Mesendoderm (in vitro differentiated cells): ENCODE measurements at places on chromosomes 5 and 9.

GRCh38 chr5:177474846-177475562 is 1.6 kb upstream of the DBN1 start:
- H3K36me3 ChIP-seq = no peaks in the 10 kb centered on the region
- H3K27me3 ChIP-seq = no peaks in the 10 kb centered on the region
- DNase-seq = no peak
- H3K27ac ChIP-seq = no peak overlapping the region
- no peak overlapping the region for H3K4me3 ChIP-seq
- peaks cover 20% of the 10 kb centered on the region for H3K4me1 ChIP-seq

DNA sequence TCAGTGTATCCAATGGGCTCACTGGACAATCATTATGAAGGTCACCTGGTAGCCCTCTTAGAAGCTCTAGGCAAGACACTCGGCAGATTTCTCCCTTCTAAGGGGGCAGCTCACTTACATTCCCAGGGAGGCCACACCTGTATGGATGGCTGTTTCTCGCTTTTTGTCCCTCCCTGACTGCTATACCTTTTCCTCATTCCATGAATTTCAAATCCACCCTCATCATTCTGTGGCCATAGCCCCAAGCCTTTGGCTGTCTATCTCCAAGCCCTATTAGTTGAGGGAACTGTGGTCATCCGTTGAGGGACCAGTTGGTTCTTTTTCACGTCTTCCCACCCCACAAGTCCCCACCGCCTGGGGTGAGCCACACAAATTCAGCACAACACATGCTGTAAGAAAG is 85.0 kb upstream of the RARS1 start:
- H3K27ac ChIP-seq = no peak overlapping the region
- no peak overlapping the region for H3K4me3 ChIP-seq
- H3K36me3 ChIP-seq = peaks cover 2% of the 10 kb centered on the region
- no peak for DNase-seq

- no peak for DNase-seq
- no peak overlapping the region for H3K4me3 ChIP-seq
- H3K36me3 ChIP-seq = no peaks in the 10 kb centered on the region
- no peaks in the 10 kb centered on the region for H3K4me1 ChIP-seq
Observed at GRCh38 chr9:127912882-127913281, 4.0 kb downstream of the ST6GALNAC4 start.

DNA sequence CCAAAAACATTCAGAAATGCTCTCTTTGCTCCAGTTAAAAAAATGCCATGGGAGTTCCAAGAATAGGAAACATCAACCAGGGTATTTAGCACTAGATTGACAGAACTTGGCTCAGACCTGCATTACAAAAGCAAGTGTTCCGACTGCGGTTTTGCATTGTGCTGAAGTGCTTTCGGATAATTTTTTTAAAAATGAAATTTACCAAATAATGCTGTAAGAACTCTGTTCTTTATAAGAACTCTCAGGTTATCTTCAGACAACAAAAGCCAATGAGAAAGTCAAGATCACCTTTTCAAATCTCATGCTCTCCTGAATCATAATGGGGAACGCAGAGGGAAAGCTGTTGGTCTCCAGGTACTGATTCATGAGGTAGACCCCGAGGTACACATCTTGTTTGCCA is 483 bp upstream of the PLPP6 start:
- H3K27ac ChIP-seq = no peak overlapping the region
- H3K27me3 ChIP-seq = no peaks in the 10 kb centered on the region
- DNase-seq = no peak
- H3K4me1 ChIP-seq = peaks cover 8% of the 10 kb centered on the region
- no peaks in the 10 kb centered on the region for H3K36me3 ChIP-seq

GRCh38 chr5:32506799-32507198 is 62.3 kb upstream of the ZFR start:
- no peak for DNase-seq
- H3K27me3 ChIP-seq = no peaks in the 10 kb centered on the region
- H3K27ac ChIP-seq = no peak overlapping the region
- no peaks in the 10 kb centered on the region for H3K4me1 ChIP-seq

DNA sequence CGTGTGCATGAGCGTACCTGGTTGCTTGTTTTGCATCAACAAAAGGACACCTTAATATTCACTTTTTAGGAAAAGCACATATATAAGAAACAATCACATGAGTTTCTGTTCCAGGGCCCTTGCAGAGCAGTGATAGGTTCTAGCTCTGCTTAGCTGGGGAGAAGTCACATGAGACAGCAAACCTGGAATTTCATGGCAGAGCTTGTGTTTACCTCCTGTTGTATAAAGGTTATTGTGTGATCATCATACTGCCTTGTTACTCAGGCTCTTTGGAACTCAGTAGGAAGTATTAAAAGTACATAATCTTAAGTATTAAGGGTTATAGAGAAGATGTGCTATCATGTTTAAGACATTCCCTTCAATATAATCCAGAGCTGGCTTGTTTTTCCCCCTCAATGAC is 18.0 kb upstream of the VLDLR start:
- DNase-seq = no peak
- H3K27ac ChIP-seq = no peak overlapping the region
- no peak overlapping the region for H3K4me3 ChIP-seq

DNA sequence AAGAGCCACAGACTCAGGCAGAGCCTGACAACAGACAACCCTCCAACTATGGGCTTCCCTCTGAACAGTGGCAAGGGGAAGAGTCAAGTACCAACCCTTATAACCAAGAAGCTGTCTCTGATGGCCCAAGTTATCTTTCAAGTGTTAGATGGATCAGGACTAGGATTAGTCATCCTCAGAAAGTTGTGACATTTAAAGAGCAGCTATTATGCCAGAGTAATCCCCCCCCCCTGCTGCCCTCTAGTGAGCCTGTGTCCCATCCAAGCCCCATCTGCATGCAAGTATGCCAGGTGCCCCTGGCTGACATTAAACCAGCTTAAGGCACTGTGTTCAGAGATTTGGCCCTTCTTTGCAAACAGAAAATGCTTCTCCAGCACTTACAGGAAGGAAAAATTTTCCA is 16.8 kb upstream of the SPATA31D1 start:
- no peaks in the 10 kb centered on the region for H3K27me3 ChIP-seq
- H3K4me3 ChIP-seq = no peak overlapping the region
- DNase-seq = no peak

DNA sequence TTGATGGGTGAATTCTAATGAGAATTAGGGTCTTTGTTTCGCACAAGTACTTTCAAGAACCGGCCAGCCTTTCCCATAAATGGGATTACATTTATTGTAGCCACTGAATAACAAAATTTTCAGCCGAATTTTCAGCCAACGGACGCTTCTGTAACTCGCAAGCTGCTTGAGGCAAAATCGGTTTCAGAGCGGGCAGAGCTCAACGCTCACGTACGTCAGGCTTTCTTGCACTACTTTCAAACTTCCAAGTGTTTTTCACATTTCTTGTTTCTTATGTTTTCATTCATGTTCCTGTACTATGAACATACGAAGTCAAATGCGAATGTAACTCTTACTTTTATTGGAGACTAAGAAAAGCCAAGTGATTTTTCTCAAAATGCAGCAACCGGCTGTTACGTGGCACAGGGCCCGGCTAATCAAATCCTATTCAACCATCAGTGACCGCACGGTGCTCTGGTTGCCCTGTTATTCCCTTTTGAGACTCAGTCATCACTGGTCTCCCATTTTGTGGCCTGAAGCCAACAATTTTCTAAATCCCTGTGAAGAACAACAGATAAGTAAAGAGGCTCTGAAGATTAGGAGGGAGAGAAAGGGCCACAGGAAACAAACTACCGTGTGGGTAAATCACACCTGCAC is 68.5 kb downstream of the SLC28A3 start:
- no peak overlapping the region for H3K27ac ChIP-seq
- no peaks in the 10 kb centered on the region for H3K36me3 ChIP-seq
- DNase-seq = no peak
- no peak overlapping the region for H3K4me3 ChIP-seq
- H3K27me3 ChIP-seq = no peaks in the 10 kb centered on the region

- H3K4me1 ChIP-seq = peaks cover 2% of the 10 kb centered on the region
- H3K27me3 ChIP-seq = no peaks in the 10 kb centered on the region
- H3K36me3 ChIP-seq = peaks cover 2% of the 10 kb centered on the region
- H3K27ac ChIP-seq = no peak overlapping the region
Observed at GRCh38 chr9:134026581-134026980, 1.3 kb downstream of the BRD3OS start.

- no peaks in the 10 kb centered on the region for H3K27me3 ChIP-seq
- H3K36me3 ChIP-seq = peaks cover 3% of the 10 kb centered on the region
- H3K4me3 ChIP-seq = peak overlapping the region; percentile 61
- no peak overlapping the region for H3K27ac ChIP-seq
Observed at GRCh38 chr9:129834489-129835127, 467 bp downstream of the C9orf78 start.

DNA sequence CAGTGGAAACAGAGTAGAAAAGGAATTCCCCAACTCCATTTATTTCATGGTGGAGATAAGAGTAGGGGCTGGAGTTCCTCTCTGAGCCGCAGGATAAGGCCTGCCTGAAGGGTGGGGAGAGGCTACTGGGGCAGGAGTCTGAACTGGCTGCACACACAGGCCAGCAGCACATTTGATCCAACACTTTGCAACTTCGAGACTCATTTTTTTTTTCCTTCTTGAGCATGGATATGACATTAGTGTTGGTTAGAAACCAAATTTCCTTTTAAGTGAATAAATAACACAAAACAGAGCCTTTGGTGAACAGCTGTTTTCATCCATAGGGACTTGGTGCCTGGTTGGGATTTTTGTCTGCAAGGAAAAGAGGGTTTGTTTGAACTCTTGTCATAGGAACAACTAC is 76.6 kb downstream of the RALGPS1 start:
- no peaks in the 10 kb centered on the region for H3K36me3 ChIP-seq
- no peak overlapping the region for H3K4me3 ChIP-seq
- DNase-seq = no peak
- no peak overlapping the region for H3K27ac ChIP-seq
- H3K27me3 ChIP-seq = no peaks in the 10 kb centered on the region
- no peaks in the 10 kb centered on the region for H3K4me1 ChIP-seq

GRCh38 chr5:59790376-59790775 is 103.2 kb downstream of the PDE4D start:
- H3K36me3 ChIP-seq = no peaks in the 10 kb centered on the region
- H3K27ac ChIP-seq = no peak overlapping the region
- no peak overlapping the region for H3K4me3 ChIP-seq
- DNase-seq = no peak

DNA sequence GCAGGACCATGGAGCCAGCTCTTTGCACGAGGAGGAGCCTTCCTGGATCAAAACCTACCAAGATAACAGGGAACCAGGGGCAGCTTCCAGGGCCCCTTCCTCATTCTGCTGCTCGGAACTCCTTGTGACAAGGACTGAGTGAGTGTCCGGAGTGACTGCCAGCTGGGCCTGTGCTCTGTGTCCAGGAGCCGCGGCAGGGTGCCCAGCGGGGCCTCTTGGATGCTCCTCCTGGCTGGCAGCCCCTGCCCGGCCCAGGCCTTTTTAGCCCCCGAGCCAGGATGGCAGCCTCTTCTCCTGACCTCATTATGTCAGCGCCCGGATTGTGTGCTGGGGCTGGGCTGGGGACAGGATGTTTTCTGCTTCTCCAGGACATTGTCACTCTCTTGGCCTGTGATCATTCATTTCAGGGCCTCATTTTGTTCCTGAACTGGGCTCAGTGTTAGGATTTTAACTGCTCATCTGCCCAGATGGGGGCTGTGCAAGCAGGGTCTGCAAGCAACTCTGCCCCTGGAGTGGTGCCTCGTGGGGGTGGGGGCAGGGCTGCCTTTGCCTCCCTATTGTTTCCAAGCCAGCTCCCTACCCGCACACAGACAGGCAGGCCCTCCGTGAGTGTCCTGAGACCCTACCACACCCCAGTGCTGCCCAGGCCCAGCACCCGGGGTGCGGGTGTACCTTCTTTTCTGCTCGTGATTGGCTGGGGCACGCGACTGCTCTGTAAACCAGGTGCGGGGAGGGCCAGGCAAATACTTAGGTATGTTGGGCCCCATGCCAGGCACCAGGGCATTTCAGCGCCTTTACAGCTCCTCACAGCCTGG is 161.6 kb downstream of the COL23A1 start:
- H3K27me3 ChIP-seq = no peaks in the 10 kb centered on the region
- DNase-seq = no peak
- no peak overlapping the region for H3K27ac ChIP-seq
- H3K4me3 ChIP-seq = no peak overlapping the region

DNA sequence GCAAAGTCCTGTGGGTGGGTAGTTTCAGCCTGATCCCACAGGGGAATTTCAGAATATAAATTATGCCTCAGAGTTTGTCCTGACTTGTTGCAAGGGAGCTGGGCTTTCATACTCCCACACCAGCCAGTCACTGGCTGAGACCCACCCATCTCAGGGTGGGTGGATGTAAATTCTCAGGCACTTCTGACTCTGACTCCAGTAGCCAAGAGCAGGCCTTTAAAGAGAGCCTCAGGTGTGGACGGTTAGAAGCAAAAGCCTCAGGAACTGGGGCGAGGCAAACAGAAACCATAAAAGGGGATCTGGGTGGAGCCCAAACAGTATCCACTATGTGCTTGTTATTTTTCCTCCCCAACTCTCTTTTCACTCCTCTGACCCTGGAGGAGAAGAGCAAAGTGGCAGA is 28.6 kb upstream of the FBXW11 start:
- no peak for DNase-seq
- no peak overlapping the region for H3K4me3 ChIP-seq
- H3K27ac ChIP-seq = no peak overlapping the region
- H3K36me3 ChIP-seq = no peaks in the 10 kb centered on the region
- no peaks in the 10 kb centered on the region for H3K27me3 ChIP-seq

DNA sequence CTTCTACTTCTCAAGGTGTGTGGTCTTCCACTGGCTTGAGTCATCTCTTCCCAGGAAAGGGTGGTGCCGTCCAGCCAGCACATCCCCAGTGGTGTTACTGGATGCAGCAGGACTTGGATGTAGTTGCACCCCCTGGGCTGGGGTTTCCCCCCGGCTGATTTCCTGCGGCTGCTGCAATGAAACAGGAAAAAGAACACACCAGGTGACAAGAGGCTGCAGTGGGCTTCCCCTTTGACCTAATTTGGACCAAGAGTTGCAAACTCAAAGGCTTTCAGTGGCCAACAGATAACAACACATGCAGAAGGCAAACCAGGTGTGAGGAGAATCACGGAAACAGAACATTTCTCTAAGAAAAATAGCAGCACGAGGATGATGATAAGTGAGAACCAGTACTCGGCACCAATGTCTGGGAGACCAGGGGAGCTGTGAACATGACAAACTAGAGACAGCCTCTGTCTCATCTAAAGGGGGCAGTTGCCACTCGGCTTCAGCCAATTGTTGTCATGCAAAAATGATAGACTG is 83.7 kb downstream of the PDE6A start:
- H3K27me3 ChIP-seq = no peaks in the 10 kb centered on the region
- no peak overlapping the region for H3K27ac ChIP-seq
- H3K4me1 ChIP-seq = no peaks in the 10 kb centered on the region
- H3K4me3 ChIP-seq = no peak overlapping the region
- H3K36me3 ChIP-seq = no peaks in the 10 kb centered on the region

- no peak overlapping the region for H3K27ac ChIP-seq
- H3K27me3 ChIP-seq = no peaks in the 10 kb centered on the region
- no peak overlapping the region for H3K4me3 ChIP-seq
- no peaks in the 10 kb centered on the region for H3K36me3 ChIP-seq
Observed at GRCh38 chr5:96257904-96258303, 175.1 kb downstream of the PCSK1 start.

- H3K4me1 ChIP-seq = no peaks in the 10 kb centered on the region
- no peak for DNase-seq
- H3K27ac ChIP-seq = no peak overlapping the region
- no peak overlapping the region for H3K4me3 ChIP-seq
Observed at GRCh38 chr5:54756301-54756700, 229.1 kb downstream of the ESM1 start.
